Osteocyte (in vitro differentiated cells): ENCODE measurements at places on chromosomes 11 and 22. TPM values are rescaled to one million over a fixed set of nuclear protein-coding genes. Genes with fewer than 3 reads are reported as not detected.

PIWIL4 gene
- total RNA-seq = 0.84 and 1.2 TPM in 2 replicates

- no peaks in the 10 kb centered on the region for H3K4me1 ChIP-seq
- peaks cover 2% of the 10 kb centered on the region for H3K27me3 ChIP-seq
- H3K4me3 ChIP-seq = no peak overlapping the region
Measured at GRCh38 chr11:82811369-82811768, 77.7 kb upstream of the FAM181B start.

DNA sequence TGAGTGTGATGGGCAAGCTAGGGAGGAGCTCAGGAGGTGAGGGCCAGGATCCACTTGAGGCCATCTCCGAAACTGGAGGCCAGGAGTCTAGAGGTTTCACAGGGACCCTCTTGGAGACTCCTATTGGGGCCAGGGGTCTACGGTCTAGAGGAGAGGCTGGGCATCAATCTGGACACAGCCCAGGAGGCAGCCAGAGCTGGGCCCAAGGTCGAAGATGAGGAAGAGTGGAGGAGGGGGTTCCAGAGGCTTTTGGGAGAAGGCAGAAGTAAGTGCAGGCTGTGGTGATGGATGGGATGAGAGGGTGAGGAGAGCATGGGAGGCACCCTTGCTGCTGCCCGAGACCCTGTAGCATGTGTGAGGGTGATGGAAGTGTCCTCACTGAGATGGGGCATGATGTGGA lies 56.6 kb downstream of the LRRC32 start:
- no peak overlapping the region for H3K27ac ChIP-seq
- H3K4me1 ChIP-seq = peaks cover 36% of the 10 kb centered on the region

DNA sequence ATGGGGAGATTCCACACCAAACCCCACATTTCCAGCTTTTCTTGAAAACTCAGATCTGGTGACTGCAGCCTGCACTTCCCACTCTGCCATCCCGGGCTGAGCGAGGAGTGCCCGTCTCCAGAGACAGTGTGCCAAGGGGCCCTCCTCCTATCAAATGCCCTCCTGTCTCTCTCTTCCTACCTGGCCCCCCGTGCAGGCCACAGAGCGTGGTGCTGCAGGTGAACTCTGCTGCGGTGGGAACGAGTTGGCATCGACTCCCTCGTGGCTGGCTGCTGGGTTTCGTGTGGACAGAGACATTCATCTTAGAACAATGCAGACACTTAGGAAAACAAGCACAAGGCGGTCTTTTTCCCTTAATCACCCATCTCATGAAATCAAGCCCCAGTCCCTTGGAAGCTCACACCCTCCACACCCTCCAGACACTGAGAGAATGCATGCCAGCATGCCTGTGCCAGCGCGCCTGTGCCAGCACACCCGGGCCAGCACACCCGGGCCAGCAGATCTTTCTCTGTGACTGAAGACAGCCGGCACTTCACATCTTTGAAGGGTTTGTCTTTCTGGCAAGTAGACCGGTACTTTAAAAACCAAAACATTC lies 65.0 kb downstream of the PARVB start:
- no peak overlapping the region for H3K27ac ChIP-seq
- H3K36me3 ChIP-seq = no peaks in the 10 kb centered on the region
- H3K4me1 ChIP-seq = peaks cover 4% of the 10 kb centered on the region
- DNase-seq = no peak
- H3K27me3 ChIP-seq = no peaks in the 10 kb centered on the region

DNA sequence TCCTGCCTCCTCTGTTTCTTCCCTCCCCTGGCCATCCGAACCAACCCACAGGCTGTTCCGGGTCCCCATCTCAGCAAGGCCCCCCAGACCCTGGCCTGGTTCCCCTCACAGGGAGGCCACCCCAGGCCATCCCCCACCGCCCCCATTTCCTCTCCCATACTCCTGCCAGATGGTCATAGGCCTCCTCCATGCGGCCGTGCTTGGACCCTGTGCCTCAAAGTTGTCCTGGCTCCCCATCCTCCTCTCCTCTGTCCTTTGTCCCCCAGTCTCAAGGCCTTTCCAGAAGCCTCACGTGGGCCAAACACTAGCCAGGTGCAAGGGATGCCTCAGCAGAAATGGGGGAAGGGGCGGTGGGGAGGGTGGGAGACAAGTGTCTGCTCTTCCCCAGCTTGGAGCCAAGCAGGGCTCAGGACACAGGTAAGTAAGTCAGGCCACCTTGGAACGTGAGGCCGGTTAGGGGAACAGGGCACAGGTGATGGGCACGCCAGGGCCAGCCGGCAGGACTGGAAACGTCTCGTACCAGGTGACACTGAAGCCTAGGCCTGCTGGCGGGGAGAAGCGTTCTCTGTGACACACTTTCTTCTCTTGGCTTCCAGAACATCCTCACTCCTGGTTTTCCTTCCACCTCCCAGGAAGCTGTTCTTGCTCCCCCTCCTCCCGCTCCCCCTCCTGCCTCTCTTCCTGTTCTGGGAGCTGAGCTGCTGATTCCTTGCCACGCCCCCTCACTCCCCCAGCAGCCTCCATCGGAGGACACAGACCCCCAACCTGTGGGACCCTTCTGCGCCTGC lies 31.5 kb upstream of the SLC22A12 start:
- DNase-seq = no peak
- H3K27ac ChIP-seq = no peak overlapping the region
- H3K36me3 ChIP-seq = no peaks in the 10 kb centered on the region
- no peak overlapping the region for H3K4me3 ChIP-seq
- H3K4me1 ChIP-seq = peaks cover 6% of the 10 kb centered on the region

GRCh38 chr11:12330485-12331231 lies 46.7 kb upstream of the PARVA start:
- no peak for DNase-seq
- H3K36me3 ChIP-seq = no peaks in the 10 kb centered on the region
- no peak overlapping the region for H3K27ac ChIP-seq
- no peak overlapping the region for H3K4me3 ChIP-seq
- H3K4me1 ChIP-seq = peaks cover 7% of the 10 kb centered on the region
- no peaks in the 10 kb centered on the region for H3K27me3 ChIP-seq

GRCh38 chr11:46347637-46348311 lies 511 bp downstream of the DGKZ start:
- peaks cover 4% of the 10 kb centered on the region for H3K27me3 ChIP-seq
- H3K4me3 ChIP-seq = peak overlapping the region; percentile 75
- DNase-seq = no peak

F2 gene
- 0.19 TPM in 1 of 2 replicates, not detected in the other for total RNA-seq

DNA sequence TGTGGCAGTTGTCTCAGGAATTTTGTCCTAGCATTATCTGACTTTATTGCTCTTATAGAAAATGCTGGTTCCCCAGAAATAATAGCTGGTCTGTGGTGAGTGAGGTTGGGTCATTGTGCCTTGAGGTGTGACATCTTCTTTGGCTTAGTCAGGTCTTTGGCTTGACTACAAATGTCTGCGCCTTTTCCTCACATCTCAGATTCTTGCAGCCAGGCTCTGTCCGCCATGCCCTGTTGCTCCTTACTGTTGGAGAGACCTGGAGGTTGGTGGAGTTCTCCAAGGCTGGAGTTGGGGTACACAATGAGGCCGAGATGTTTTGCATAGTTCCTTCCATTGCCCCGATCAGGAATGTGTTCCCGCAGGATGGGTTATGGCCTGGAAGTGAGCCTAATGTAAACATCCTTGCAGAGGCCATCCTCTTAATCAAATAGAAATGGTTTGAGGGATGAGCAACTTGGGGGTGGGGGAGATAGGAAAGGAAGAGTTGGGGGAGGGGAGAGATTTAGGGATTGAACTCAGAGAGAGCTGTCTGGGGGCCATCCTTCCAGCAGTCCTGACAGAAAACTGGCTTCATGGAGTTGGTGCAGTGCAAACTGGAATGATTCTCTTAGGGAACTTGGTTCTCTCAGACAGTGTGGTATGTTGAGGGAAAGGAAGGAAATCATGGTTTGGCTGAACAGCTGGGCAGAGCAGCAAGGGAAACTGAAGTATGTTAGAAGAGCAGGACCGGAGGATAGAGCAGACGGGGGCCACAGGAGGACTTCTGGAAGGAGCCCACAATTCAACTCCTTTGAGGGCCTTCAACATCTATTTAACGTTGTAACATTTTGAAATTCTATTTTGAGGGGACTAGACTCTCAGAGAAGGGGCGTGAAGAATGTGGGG lies 49.9 kb downstream of the ZBTB16 start:
- peaks cover 68% of the 10 kb centered on the region for H3K27me3 ChIP-seq
- H3K36me3 ChIP-seq = peaks cover 17% of the 10 kb centered on the region
- DNase-seq = no peak
- H3K4me3 ChIP-seq = no peak overlapping the region

DNA sequence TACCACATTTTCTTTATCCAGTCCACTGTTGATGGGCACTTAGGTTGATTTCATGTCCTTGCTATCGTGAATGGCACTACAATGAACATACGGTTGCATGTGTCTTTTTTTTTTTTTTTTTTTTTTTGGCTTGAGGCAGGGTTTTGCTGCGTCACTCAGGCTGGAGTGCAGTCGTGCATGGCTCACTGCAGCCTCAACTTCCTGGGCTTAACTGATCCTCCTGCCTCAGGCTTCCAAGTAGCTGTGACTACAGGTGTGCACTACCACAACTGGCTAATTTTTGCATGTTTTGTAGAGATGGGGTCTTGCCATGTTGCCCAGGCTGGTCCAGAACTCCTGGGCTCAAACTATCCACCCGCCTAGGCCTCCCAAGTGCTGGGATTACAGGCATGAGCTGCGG lies 1.5 kb upstream of the CCDC90B start:
- no peak overlapping the region for H3K27ac ChIP-seq
- H3K4me1 ChIP-seq = peaks cover 20% of the 10 kb centered on the region
- H3K36me3 ChIP-seq = no peaks in the 10 kb centered on the region
- H3K27me3 ChIP-seq = peaks cover 24% of the 10 kb centered on the region
- no peak overlapping the region for H3K4me3 ChIP-seq

DNA sequence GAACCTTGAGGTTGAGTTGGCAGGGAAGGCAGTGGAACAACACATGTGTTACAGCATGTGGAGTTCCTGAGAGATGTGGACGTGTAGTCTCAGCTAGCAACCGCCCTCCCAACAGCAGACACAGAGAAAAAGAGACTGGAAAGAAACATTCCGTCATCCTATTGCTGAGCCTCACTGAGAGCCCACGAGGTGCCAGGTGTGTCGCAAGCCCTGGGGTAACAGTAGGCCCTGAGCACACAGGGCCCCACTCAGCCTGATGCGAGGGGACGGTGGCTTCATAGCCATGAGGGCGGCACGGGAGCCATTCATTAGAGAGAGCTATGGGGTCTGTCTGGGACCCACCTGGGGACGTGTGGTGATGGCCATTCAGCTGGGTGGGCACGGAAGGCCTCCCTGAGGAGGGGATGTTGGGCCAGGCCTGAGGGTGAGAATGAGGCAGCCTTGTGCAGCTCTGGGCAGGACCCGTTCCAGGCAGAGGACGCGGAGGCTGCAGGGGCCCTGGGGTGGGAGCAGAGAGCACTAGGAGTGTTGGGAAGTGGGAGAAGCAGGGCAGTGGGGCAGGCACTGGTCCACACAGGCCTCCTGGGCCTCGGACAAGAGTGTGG lies 26.2 kb downstream of the MPPED1 start:
- H3K27me3 ChIP-seq = peaks cover 27% of the 10 kb centered on the region
- no peak overlapping the region for H3K4me3 ChIP-seq
- no peak for DNase-seq
- H3K36me3 ChIP-seq = no peaks in the 10 kb centered on the region
- no peaks in the 10 kb centered on the region for H3K4me1 ChIP-seq

C22orf42 gene
- total RNA-seq = not detected in 2 replicates

DNA sequence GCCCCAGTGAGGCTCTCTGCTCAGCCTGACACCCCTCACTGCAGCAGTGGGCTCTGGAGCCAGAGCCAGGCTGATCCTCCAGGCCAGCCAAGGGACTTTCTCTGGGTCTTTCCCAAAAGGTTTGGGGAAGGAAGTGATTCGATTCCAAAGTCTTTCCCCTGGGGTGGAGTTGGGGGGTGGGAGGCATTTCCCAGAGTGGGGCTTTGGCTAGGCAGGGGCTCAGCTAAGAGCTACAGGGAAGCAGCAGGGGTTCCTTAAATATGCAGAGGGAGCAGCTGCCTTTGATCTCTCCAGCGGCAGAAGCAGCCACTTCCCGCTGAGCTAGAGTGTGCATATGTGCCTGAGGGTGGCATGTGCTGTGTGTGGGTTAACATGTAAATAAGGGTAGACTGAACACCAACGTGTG lies 192.9 kb downstream of the INSC start:
- H3K4me3 ChIP-seq = no peak overlapping the region
- H3K27me3 ChIP-seq = no peaks in the 10 kb centered on the region
- no peaks in the 10 kb centered on the region for H3K36me3 ChIP-seq
- H3K27ac ChIP-seq = no peak overlapping the region

GRCh38 chr22:48085901-48086645 lies 1323.6 kb downstream of the TBC1D22A start:
- no peak overlapping the region for H3K4me3 ChIP-seq
- no peak overlapping the region for H3K27ac ChIP-seq
- DNase-seq = no peak
- no peaks in the 10 kb centered on the region for H3K36me3 ChIP-seq
- H3K4me1 ChIP-seq = peaks cover 12% of the 10 kb centered on the region
- peaks cover 3% of the 10 kb centered on the region for H3K27me3 ChIP-seq

DNA sequence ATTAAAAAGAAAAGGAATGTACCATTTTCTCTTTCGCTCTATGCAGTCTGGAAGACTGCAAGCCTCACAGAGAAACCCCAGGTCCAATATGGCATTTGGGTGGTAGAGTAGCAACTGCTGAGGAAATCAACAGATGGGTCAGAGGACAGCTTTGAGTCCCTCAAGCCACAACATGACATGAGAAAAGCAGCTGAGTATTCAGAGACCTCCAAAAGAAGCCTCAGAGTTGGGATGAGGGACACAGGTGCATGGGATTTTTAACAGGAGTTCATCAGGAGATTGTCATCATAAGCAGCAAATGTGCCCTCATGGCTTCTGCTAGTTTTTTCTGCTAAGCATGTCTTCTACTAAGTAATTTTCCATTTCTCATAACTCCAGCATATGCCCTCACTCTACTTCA lies 111.6 kb downstream of the BLID start:
- no peaks in the 10 kb centered on the region for H3K27me3 ChIP-seq
- no peak for DNase-seq
- H3K4me3 ChIP-seq = no peak overlapping the region
- H3K4me1 ChIP-seq = peaks cover 6% of the 10 kb centered on the region
- no peak overlapping the region for H3K27ac ChIP-seq

- no peak overlapping the region for H3K4me3 ChIP-seq
- peaks cover 2% of the 10 kb centered on the region for H3K4me1 ChIP-seq
- H3K27ac ChIP-seq = no peak overlapping the region
- no peaks in the 10 kb centered on the region for H3K36me3 ChIP-seq
Measured at GRCh38 chr11:33383075-33383919, 126.1 kb downstream of the HIPK3 start.
